ENCODE measurements at places on chromosomes 4 and X.

- DNase-seq: no peak
Measured at GRCh38 chr4:48022192-48022799, 5.7 kb downstream of the NIPAL1 start.

DNA sequence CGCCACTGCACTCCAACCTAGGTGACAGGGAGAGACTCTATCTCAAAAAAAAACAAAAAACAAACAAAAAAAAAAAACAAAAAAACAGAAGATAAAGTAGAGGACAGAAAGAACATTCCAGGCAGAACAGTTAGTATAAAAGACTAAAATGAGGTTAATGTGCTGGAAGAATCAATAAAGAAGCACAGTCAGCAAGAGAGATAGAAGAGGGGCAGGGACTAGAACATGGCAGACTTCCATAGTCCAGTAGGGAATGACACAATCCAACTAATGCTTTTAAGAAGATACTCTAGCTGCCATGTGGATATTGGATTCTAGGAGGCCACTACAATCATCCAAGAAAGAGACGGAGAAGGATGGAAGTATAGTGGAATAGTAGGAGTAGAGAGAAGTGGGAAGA is 11.6 kb downstream of the ADGRG2 start:
- DNase-seq: no peak

DNA sequence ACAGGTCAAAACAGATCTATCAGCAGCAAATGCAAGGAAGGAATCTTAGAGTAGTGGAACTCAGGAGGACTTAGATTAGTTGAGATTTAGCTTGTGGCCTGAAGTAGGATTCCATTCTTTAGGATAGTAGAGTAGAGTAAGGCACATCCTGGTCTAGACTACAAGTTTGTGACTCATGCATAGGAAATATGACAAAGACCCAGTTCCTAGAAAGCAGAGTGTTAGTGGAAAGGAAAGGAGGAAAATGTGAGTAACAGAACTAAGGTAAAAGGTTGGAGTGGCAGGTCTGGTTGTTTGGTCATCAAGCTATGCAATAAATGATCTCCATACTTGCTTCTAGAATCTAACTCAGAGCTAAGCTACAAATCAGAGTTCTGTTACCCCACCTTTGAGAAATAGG is 595.0 kb downstream of the ACTRT1 start:
- DNase-seq: no peak

DNA sequence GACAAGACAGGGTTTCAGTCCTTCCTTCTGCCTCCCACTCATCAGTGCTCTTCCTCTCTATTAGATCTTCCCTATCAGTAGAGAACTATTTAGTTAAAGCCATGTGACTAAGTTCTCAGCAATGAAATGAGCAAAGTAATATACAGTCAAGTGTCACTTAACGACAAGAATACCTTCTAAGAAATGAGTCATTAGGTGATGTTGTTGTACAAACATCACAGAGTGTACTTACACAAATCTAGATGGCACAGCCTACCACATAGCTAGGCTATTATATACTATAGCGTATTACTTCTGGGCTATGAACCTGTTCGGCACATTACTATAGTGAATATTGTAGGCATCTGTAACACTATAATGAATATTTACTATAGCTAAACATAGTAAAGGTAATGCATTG is 71.3 kb downstream of the POU4F2 start:
- no peak for DNase-seq

DNA sequence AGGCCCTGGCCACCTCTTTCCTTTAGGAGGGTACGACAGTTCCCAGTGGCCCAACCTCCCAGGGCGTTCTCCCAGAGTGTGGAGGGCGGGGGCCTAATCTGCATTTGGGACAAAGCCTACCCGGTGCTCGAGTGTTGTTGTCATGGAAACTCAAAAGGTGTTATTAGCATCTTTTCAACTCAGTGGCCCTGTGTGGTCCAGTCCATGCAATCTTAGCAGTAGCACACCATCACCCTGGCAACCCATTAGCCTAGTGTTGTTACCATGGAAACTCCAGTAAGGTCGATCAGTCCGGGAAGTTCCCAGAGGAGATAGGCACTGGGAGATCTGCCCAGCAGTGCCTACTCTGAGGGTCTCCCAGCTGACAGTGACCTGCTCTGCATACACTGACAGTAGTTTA is 20.2 kb downstream of the APLN start:
- no peak for DNase-seq

DNA sequence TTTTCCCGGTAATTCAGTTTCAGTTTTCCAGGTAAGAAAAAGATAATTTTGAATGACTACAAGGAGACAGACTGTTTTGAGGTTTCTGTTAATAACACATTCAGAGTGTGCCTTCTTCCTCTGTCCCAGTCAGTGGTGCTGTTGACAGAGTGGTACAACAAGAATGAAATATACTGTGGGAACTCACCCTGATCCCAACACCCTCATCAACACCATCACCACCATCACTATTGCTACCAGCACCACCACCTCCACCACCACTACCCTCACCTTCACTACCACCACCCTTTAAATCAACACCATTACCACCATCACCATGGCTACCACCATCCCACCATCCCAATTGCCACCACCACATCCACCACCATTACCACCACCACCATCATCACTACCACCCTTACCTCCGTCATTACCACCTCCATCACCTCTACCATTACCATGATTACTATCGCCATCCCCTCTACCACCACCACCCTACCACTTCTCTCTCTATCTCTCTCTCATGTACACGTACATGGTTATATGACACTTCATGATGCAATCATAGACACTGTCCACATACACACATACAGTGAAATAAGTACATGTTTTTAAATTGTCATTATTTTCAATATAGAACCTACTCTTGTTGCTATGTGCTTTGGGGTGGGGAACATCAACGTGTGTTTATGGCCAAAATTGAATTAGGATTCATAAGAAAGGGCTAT is 91.5 kb downstream of the MAMLD1 start:
- no peak for DNase-seq

DNA sequence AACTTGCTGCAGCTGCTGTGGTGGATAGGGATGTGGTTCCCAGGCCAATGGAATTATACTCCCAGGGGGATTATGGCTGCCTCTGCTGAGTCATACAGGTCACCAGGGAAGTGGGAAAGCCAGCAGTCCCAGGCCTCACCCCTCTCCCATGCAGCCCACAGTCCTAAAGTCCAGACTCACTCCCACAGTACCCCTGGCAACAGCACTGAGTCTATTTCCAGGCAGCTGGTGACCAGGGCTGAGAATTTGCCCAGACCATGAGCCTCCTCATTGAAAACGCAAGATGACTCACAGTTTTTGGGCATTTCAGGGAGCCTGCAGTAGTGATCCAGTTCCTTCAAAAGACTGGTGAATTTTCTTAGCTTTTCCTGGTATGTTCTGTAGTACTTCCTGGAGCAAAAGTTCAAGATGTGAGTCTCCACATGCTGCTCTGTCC is 137.6 kb downstream of the NPNT start:
- no peak for DNase-seq

GRCh38 chrX:148763896-148764295 is 263.5 kb downstream of the AFF2 start:
- DNase-seq: no peak

DNA sequence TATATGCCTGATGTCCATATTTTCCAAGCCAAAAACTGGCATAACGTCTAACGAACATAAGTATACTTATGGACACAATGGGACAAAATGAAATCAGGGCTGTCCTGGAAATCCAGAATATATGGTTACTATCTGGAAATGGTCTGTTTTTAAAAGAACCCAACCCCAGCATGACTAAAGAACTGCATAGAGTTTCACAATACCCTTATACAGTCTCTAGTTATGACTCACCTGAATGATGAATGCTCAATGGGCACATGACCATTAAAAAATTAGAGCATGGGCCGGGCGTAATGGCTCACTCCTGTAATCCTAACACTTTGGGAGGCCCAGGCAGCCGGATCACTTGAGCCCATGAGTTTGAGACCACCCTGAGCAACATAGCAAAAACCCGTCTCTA is 31.8 kb downstream of the AMMECR1 start:
- DNase-seq: no peak

GRCh38 chr4:168124008-168124641 is 31.8 kb downstream of the ANXA10 start:
- no peak for DNase-seq

GRCh38 chr4:76061982-76062381 is 12.5 kb upstream of the ART3 start:
- no peak for DNase-seq

GRCh38 chrX:13750812-13751211 is 16.3 kb downstream of the OFD1 start:
- peak; percentile 31 for DNase-seq

DNA sequence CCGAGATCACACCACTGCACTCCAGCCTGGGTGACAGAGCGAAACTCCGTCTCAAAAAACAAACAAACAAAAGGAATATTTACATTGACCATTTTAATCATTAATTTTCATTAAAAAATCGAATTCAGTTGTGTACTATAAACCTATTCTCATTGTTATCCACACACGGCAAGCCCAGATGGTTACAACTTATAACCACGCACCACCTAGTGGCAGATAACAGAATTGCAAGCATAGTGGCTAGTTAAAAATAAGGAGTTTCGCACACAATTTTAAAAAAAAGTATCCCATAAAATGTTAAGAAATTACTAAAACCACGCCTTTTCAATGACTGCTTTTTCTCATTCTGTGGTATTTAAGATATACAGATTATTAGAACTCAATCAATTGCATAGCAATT is 25.4 kb downstream of the MBNL3 start:
- peak; percentile 17 for DNase-seq

GRCh38 chr4:109164011-109164410 is 138.4 kb downstream of the COL25A1 start:
- DNase-seq: no peak

DNA sequence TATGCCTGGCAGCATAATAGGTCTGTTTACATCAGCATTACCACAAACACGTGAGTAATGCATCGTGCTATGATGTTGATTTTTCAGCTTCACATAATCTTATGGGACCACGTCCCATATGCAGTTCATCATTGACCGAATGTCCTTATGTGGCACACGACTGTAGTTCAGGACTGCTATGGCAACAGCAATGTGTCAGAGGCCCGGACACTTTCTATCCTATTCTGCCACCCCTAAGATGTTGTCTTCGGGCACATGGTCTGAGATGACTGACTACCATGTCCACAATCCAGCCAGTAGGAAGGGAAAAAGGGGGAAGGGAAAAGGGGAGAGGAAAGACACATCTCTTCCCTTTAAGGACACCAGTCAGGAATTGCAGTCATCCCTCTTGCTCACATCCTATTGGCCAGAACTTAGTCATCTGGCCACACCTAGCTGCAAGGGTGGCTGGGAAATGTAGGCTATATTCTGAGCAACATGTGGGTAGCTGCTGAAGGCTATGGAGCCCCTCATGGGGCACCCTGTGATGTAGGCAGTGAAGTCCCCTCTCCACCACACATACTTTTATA is 196.0 kb upstream of the RBPJ start:
- no peak for DNase-seq

DNA sequence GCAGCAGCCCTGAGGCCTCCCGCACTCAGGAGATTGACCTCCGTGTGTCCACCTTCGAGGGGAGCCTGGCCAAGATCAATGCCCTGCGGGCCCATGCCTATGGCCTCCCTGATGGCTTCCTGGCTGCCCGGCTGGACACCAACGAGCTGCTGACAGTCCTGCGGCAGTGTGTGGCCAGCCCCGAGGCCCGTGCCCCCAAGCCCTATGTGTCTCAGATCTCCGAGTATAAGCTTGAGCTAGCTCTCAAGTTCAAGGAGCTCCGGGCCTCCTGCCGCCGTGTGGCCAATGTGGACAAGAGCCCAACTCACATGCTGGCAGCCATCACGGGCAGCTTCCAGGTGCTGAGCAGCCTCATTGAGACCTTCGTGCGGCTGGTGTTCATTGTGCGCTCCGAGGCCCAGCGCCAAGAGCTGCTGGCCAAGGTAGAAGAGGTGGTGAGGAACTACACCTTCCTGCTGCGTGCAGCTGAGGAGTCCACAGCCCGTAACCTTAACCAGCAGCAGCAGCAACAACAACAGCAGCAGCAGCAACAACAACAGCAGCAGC is 25.5 kb upstream of the PRPS1 start:
- DNase-seq: no peak

GRCh38 chr4:71300964-71301363 is 37.9 kb upstream of the SLC4A4 start:
- DNase-seq: no peak

DNA sequence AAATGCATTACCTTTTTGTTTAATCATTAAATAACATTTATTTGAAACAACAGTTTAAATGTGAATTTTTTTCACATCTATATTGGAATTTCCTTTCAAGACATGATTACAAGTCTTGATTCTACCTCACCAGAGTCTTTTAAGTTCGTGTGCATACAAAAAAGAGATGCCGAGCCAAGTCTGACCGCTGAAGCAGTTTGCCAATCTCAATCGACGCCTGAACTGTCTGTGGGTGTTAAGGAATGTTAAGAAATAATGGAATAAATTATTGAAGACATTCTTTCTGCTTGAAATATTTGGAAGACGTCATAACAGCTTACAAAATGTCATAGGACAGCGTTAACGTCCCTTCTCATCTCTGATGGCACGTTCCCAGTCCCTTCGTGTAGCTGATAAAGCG is 27.9 kb upstream of the TNIP3 start:
- no peak for DNase-seq

DNA sequence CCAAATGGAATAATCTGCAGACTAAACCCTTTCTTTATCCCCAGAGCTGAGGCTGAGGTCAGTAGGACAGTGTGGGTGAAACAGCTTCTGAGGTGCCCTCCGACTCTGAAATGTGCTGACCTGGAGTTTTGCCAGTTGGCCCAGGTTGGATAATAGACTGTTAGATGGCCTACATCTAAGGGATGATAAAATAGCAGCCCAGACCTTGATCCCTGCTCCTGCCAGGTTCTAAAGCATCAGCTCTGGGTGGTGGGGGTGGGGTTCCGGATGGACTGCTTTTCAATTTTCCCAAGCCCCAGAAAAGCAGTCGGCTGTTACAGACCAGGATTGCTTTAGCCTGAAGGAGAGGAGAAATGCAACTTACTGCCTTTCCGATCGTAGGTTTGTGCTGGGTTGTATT is 110.4 kb downstream of the NHS start:
- no peak for DNase-seq

- DNase-seq: no peak
Measured at GRCh38 chrX:71814123-71814912, 51.2 kb downstream of the CXorf49B start.

DNA sequence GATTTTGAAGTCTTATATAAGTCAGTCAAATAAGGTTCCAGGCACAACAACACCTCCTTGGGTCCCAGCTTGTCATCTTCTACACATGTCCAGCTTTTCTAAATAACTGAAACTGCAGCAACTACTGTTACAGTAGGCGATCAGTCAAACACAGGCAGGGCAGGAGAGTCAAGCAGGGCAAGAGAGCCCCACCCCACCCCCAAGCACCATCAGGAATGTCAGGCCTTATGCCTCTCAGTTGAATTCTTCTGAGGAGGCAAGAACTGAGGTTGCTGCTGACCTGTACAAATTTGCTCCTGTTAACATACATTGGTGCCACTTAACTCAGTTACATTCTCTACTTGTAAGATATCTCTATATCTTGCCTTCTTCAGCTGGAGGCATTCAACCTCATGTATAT is 608.8 kb upstream of the PCDH10 start:
- DNase-seq: peak; percentile 55

GRCh38 chrX:14529290-14529989 is at the start of gene GLRA2:
Gene GLRA2 (plus strand): TSS chrX:14529536. CDS start chrX:14530058, 522 bp downstream.
- DNase-seq: peak; percentile 19

- no peak for DNase-seq
Measured at GRCh38 chr4:90190525-90190924, 63.3 kb downstream of the CCSER1 start.
